Activated naive CD4-positive, alpha-beta T cell (primary cell): ENCODE measurements at places on chromosomes 12 and 14.

GRCh38 chr12:32273712-32274111 is 125.6 kb upstream of the FGD4 start:
- DNase-seq = peak; percentile 3

DNA sequence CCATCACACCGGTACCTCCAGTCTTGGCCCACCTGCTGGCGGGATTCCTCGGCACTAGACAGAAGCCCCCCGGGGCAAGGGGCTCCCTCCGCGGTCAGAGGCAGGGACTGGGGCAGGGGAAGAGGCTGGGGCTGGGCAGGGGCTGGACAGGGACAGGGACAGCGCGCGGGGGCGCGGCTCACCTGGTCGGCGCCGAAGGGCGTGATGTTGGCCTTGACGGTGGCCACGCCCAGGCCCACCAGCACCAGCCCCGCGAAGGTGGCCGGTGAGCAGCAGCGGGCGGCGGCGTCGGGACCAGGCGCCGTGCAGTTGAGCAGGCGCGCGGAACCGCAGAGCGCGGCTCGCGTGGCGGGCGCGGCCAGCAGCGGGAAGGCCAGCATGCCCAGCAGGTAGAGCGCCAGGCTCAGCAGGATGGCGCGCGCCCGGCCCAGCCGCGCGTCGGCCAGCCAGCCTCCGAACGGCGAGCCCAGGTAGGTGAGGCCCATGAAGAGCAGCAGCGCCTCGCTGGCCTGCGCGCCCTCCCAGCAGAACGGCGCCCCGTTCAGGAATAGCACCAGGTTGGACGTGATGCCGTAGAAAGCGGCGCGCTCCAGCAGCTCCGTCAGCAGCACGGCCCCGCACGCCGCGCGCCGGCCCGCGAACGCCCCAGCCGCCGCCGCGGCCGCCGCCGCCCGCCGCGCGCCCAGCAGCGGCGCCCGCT is 392 bp downstream of the SLC15A4 start:
- no peak for DNase-seq

GRCh38 chr14:104698688-104699425 is 9.4 kb downstream of the INF2 start:
- DNase-seq = no peak

GRCh38 chr14:74610866-74611649 is 979 bp downstream of the LTBP2 start:
- no peak for DNase-seq

DNA sequence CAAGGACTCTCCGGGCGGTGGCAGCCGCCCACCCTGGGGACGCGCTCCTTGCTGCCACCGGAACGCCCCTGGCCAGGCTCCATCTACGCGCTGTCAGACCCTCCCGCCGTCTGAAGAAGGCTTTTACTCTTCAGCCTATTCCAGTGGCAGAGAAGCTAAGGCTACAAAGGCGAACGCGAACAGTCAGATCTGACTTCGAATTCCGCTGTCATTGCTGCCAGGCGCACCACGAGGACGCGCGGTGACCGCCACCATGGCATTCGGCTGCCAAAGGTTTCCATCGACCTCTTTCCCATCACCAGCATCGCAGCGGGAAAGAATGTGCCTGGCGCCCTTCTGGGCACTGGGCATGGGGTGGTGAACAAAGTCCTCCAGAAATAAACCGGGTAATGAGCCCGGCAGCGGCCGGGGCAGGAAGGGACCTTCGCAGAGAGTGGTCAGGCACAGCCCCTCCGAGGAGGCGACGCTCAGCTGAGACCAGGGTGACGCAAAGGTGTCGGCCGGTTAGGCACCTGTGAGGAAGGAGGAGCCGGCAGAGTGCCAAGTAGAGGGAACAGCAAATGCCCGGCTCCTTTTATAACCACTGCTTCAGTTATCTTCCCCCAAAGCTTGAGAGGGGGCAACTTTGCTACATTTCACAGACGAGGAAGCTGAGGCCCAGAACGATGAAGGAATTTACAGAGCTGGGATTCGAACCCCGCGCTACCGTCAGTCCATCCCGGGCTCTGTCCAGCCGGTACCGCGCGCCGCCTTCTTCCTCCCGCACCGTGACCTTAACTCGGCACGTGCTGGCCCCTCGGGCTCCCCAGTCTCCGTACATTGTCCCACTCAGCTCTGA is 1.9 kb upstream of the RFX4 start:
- no peak for DNase-seq

- DNase-seq = no peak
These were observed 182.2 kb upstream of the USP15 start for GRCh38 chr12:62078020-62078419.

GRCh38 chr12:80777587-80777986 is 60.9 kb downstream of the MYF5 start:
- no peak for DNase-seq

- DNase-seq = no peak
These were observed 68.5 kb downstream of the NKX2-1 start for GRCh38 chr14:36451310-36452065.

DNA sequence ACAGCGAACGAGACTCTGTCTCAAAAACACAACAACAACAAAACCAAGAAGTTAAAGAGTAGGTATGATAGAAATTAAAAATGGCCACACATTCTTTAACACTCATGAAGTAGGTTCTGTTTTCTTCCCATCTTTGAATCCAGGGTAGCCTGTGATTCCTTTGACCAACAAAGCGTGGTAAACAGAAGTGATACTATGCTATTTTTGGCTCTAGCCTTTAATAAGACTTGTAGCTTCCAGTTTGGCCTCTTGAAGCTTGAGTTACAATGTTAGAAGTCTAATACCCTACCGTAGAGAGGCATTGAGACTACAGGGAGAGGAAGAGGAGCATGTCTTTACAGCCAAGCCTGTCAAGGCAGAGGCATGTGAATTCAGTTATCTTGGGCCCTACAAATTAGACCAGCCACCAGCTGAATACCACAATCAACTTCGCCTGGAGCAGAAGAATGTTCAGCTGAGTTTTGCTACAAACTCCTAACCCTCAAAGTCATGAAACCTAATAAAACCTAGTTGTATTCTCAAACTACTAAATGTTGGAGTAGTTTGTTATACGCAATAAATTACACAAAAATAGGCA is 4.9 kb upstream of the NEMF start:
- DNase-seq = no peak

GRCh38 chr12:83016218-83016835 is 329.6 kb downstream of the TMTC2 start:
- no peak for DNase-seq

GRCh38 chr14:58272588-58273372 is 25.6 kb upstream of the ARID4A start:
- DNase-seq = no peak

DNA sequence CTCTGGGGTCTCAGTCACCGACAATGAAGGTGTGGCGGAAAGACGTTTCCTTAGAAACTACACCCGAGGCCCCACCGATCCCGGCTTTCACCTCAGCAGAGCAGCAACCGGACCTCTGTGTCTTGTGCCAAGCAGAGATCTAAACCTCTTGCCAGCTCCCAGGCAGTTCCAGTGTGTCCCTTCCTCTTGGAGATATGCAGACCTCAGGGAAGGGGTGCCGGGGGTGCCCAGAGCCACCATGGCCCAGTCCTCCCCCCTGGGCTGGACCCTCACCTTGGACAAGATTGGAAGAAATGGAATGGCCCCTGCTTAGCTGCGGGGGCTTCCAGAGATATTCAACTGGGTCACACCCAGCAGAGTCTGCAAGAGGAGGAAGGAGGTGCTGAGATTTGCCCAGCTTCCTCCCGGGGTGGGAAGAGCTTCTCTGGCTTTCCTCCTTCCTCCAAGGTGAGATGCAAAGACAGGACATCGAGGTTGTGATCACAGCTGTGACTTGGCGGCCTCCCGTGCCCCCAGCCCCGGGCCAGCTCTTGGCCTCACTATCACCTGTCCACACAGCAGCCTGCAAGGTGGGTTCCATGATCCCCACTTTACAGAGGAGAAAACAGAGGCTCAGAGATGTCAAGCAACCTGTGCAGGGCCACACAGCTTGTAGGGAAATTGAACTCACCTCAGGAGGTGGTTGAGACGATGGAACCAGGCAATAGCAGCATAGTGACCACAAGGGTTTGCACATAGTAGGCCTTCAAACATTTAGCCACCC is 281.7 kb upstream of the RTL1 start:
- DNase-seq = no peak

DNA sequence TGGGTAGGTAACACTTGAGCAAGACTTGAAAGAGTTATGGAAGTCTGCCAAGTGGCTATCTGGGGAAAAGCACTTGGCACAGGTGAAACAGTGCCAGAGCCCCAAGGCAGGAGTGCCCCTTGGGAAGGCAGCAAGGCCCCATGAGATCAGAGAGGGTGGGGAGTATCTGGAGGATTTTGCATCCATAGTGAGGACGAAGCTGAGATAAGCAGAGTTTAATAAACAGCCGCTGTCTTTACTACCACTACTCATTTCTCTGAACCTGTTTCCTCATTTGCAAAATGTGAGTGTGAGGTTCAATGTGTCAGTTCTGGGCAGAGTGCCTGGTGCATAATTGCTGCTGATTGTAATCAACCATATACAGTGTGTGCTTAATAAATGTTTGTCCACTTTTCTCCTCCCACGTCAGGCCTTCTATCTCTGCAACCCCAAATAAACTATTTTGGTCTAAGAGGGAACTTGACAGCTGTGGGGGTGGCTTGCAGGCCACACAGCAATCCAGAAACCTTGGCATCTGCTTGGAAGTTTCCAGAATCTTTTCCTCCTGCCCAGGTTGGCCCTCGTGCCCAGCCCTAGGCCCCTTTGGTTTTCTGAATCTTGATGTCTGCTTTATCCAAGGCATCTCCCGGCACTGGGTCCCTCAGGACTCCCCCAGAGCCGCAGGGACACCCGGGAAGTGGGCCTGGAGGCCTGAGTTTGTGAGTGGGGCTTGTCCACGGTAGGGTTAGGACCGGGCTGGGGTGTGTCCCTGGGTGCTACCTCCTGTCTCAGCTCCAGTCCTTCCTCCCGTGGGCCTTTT is 4.5 kb downstream of the ABCB9 start:
- DNase-seq = no peak

DNA sequence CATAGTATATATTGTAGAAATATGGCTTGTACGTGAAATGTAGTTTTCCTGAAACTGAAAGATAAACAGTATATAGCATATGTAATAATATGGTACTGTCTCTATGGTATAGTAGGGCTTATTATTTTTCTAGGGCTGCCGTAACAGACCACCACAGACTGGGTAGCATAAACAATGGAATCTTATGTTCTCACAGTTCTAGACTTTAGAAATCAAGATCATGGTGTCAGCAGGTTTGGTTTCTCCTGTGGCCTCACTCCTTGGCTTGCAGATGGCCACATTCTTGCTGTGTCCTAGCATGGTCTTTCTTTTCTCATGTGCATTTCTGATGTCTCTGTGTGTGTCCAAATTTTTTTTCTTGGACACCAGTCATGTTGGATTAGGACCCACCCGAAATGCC is 155.8 kb downstream of the TMTC2 start:
- no peak for DNase-seq

GRCh38 chr12:15858353-15858752 is 23.8 kb upstream of the STRAP start:
- no peak for DNase-seq

GRCh38 chr14:23005451-23006187 is 4.3 kb downstream of the C14orf93 start:
- no peak for DNase-seq

- DNase-seq = no peak
These were observed 10.4 kb downstream of the KRT83 start for GRCh38 chr12:52310622-52311284.

DNA sequence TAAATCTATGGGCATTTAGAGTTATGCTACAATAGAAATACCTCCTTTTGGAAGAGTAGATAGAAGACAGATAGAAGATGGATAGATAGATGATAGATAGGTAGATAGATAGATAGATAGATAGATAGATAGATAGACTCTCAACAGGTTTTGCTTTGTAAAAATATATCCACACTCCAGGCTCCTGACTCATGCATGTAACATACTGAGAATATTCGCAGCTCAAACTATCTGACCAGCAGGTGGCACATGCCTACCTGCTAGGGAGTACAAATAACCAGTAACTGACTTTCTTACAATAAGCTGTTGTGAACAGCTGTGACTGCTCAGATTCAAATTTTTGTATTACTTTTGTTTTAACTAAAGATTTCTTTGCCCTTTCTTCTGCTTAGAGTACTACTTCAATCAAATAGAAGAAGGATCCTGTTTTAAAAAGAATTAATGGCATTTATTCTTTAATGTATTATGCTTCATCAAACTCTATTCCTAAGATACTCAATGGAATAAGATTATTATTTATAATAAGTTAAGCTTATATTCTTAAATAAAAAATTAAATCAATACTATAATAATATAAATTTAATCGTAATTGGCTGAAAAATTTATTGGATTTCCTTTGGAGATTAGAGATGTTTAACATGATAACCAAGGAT is 15.8 kb upstream of the CPNE8 start:
- no peak for DNase-seq

GRCh38 chr12:15794196-15794595 is 5.0 kb upstream of the EPS8 start:
- no peak for DNase-seq

GRCh38 chr12:68641138-68641537 is 30.4 kb downstream of the RAP1B start:
- DNase-seq = no peak

DNA sequence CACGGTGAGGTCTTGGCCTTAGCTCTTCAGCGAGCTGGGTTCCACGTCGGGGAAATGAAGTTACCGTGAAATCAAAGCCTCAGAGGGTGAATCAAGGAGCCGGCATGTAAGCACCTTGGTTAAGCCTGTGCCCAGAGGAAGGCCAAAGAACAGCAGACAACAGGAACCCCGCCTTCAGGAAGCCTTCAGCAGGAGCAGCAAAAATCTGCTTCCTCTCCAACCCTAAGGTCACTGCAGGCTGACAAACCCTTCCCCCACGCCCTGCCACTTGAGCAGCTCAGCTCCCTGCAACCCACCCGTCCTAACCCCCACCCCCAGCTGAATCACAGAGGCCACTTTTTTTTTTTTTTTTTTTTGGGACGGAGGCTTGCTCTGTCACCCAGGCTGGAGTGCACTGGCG is 72.9 kb upstream of the LTA4H start:
- no peak for DNase-seq
